Activated CD4-positive, alpha-beta T cell treated with anti-CD3 and anti-CD28 coated beads, Interleukin-10, Interleukin-2, amounts not matched to agents 100 ng/mL and 50 ng/mL, durations not matched to agents 16 hours and 8 hours (primary cell): ENCODE measurements at places on chromosomes 3 and 15.
A peak's percentile ranks its signal among the peaks of the same experiment; 100 is the strongest.

- DNase-seq: no peak
Measured at GRCh38 chr15:95284492-95284891, 1046.0 kb upstream of the NR2F2 start.

DNA sequence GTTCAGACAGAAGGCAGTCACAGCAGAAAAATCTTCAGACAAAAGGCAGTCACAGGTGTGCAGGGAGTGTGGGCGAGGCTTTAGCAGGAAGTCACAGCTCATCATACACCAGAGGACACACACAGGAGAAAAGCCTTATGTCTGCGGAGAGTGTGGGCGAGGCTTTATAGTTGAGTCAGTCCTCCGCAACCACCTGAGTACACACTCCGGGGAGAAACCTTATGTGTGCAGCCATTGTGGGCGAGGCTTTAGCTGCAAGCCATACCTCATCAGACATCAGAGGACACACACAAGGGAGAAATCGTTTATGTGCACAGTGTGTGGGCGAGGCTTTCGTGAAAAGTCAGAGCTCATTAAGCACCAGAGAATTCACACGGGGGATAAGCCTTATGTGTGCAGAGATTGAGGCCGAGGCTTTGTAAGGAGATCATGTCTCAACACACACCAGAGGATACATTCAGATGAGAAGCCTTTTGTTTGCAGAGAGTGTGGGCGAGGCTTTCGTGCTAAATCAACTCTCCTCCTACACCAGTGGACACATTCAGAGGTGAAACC, 27.6 kb downstream of the ZNF589 start:
- peak; percentile 89 for DNase-seq

- no peak for DNase-seq
Measured at GRCh38 chr3:174862101-174862500, 3.0 kb downstream of the NAALADL2 start.

DNA sequence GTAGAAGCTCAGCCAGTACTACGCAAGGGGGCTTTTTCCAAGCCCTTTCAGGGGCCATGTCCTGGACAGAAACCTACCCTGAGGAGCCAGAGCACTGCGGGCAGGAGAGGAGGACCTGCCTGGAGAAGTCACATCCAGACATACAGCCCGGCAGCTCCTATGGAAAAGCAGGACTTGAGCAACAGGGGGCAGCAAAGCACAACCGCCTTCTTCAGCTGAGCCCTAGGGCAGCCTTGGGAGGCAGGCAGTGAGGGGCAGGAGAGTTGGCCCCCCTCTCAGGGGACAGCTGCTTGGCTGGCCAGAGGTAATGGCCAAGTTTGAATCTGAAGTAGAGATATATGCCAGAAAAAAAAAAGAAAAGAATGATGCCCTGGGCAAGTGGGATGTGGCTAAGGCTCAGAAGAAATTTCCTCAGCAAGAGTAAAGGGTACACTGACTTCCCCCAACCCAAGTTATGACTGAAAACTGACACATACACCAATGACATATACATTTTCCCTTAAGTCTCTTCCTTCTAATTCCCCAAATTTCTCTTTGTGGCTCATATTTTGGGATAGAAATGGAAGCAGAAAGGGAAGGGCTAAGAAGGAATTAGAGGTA, 56.9 kb downstream of the CYP19A1 start:
- peak; percentile 30 for DNase-seq

- no peak for DNase-seq
Measured at GRCh38 chr15:94972314-94972713, 741.0 kb downstream of the MCTP2 start.

DNA sequence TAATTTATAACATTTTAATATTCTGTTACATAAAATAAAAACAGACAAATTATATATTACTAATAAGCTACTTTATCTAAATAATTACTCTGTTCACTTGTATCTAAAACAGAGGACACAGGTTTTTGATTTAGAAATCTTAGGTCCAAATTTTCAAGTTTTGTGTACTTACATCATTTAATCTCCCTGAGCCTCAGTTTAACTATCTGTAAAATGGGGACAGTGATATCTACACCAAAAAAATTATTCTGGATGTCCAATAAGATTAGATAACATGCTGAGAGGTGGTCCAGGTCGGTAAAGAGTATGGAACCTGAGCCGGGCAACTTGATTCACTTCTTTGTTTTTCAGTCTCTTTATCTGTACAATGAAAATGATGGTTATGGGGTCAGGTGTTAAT, 263.8 kb upstream of the CDIN1 start:
- DNase-seq: no peak

GRCh38 chr3:94787734-94788270, 724.9 kb downstream of the NSUN3 start:
- no peak for DNase-seq

GRCh38 chr3:87446849-87447387, 170.5 kb upstream of the POU1F1 start:
- no peak for DNase-seq

GRCh38 chr15:29704950-29705597, 117.2 kb downstream of the TJP1 start:
- no peak for DNase-seq

DNA sequence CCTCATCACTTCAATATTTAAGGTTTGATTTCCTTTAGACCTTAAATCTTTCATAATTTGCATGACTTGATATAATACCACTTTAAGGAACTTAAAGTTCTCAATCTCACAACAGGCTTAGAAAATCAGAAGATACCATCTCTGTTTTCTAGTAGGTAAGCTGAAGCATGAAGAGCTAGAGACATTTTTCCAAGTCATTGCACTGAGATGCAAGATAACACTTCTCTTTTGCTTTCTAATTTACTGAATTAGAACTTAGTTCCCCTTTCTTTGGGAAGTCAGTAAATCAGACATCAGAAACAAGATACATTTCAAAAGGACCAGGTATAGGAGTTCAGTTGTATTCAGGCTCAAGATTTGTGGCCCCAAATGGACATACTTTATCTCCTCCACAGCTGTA, 79.7 kb downstream of the DZIP3 start:
- no peak for DNase-seq

DNA sequence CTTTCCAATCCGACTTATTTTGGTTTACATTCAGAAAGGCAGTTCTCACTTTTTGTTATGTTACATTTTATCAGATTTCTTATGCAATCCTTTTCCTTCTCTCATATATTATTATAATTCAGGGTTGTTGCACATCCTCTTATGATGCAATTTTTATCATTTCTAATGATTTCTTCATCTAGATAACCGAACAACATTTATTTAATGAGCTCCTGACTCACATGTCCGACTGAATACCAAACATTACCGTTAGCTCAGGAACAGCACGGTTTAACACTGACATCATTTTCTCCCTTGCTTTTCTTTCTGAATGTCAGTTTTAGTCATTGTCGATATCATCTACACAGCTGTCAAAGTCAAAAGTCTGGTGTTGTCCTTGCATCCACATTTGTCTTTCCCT, 199.2 kb downstream of the BCHE start:
- DNase-seq: no peak
